ENCODE measurements at places on chromosomes 13 and 19.

DNA sequence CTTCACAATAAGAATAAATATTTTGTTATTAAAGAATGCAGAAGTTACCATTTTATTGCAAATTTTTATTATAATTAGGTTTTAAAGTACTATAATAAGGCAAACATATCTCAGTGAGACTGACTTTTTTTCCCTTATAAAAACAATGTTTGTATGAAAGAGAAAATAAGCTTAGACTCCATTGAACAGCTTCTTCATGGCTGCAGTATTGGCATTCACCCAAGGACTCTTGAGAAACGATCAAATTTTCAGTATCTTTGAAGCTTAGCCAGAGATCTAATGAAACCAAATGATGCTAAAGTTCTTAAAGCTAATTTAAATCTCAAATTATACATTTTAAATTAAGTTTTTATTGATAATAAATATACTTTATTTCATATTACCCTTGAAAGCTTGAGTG lies 128.3 kb downstream of the GGACT start:
- H3K27ac ChIP-seq = no peak overlapping the region
- DNase-seq = no peak
- H3K4me1 ChIP-seq = no peaks in the 10 kb centered on the region
- H3K36me3 ChIP-seq = peaks cover 4% of the 10 kb centered on the region
- no peaks in the 10 kb centered on the region for H3K27me3 ChIP-seq
- no peak overlapping the region for H3K4me3 ChIP-seq

- peak overlapping the region; percentile 92 for H3K27ac ChIP-seq
- no peaks in the 10 kb centered on the region for H3K36me3 ChIP-seq
- peak overlapping the region; percentile 84 for H3K4me3 ChIP-seq
- no peaks in the 10 kb centered on the region for H3K27me3 ChIP-seq
- peaks cover 45% of the 10 kb centered on the region for H3K4me1 ChIP-seq
These were observed 553 bp downstream of the NAPA start for GRCh38 chr19:47514151-47514868.

DNA sequence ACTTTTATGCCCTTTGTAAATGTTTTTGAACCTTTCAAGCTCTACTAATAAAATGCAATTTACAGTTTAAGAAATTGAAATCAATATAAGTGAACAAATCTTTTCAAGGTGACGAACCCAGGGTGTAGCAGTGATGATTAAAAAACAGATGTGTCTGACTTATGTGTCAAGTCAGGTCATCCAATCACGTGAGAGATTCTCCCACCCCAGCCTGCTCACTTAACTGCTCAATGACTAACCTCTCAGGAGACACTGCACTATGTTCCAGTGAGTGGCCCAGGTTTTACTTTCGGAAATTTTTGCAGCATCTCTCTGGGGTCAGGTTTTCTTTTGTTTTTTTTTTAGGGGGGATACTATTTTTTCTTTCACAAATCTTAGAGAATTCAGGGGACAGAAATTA lies 60.7 kb downstream of the ZNF429 start:
- no peak for DNase-seq
- H3K36me3 ChIP-seq = no peaks in the 10 kb centered on the region
- H3K4me1 ChIP-seq = no peaks in the 10 kb centered on the region
- H3K27me3 ChIP-seq = no peaks in the 10 kb centered on the region
- H3K27ac ChIP-seq = no peak overlapping the region

- no peak overlapping the region for H3K27ac ChIP-seq
- no peaks in the 10 kb centered on the region for H3K27me3 ChIP-seq
- no peaks in the 10 kb centered on the region for H3K4me1 ChIP-seq
- no peaks in the 10 kb centered on the region for H3K36me3 ChIP-seq
- no peak overlapping the region for H3K4me3 ChIP-seq
- no peak for DNase-seq
These were observed 2.1 kb downstream of the IFNL2 start for GRCh38 chr19:39270036-39270871.

DNA sequence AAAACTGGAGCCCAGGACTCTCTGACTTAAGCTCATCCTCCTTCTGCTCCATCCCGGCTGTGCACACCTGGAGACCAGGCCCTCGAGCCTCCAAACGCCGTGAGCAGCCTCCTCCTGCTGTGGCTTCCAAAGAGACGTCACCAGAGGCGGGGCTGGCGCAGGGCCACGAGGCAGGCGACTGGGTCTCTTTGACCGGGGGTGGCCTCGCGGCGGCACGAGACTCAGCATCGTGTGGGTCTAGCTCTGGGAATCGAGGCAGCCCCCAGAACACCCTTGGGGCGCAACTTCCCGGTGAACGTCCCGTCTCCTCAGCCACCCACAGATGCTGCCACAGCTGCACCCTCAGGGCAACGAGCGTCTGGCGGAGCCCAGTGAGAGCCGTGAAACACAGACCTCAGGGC lies 22.8 kb downstream of the RASA3 start:
- peak; percentile 62 for DNase-seq
- no peaks in the 10 kb centered on the region for H3K4me1 ChIP-seq
- H3K27me3 ChIP-seq = no peaks in the 10 kb centered on the region
- no peak overlapping the region for H3K4me3 ChIP-seq
- no peak overlapping the region for H3K27ac ChIP-seq

DNA sequence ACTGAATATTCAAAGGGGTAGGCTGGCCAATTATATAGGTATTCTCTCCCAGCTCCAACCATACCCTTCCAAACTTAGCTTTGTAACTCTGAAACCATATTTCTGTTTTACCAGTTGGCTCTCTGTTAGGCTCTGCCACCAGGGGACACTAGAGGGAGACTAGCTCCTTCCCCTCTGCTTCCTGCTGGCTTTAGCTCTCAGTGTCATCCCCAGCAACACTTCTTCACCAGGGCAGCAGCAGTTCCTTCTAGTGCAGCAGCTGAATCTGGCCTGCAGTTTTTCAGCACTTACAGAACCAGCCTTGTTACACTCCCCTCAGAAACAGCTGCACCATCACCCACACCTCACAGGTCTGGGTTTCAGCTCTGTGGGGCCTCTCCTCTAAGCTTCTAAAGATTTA lies 51.0 kb upstream of the DOCK9 start:
- H3K36me3 ChIP-seq = no peaks in the 10 kb centered on the region
- no peaks in the 10 kb centered on the region for H3K4me1 ChIP-seq

- no peaks in the 10 kb centered on the region for H3K27me3 ChIP-seq
- H3K4me3 ChIP-seq = peak overlapping the region; percentile 56
- H3K4me1 ChIP-seq = peaks cover 25% of the 10 kb centered on the region
- H3K36me3 ChIP-seq = peaks cover 9% of the 10 kb centered on the region
- peak overlapping the region; percentile 53 for H3K27ac ChIP-seq
These were observed 676 bp upstream of the POLRMT start for GRCh38 chr19:633786-634639.

DNA sequence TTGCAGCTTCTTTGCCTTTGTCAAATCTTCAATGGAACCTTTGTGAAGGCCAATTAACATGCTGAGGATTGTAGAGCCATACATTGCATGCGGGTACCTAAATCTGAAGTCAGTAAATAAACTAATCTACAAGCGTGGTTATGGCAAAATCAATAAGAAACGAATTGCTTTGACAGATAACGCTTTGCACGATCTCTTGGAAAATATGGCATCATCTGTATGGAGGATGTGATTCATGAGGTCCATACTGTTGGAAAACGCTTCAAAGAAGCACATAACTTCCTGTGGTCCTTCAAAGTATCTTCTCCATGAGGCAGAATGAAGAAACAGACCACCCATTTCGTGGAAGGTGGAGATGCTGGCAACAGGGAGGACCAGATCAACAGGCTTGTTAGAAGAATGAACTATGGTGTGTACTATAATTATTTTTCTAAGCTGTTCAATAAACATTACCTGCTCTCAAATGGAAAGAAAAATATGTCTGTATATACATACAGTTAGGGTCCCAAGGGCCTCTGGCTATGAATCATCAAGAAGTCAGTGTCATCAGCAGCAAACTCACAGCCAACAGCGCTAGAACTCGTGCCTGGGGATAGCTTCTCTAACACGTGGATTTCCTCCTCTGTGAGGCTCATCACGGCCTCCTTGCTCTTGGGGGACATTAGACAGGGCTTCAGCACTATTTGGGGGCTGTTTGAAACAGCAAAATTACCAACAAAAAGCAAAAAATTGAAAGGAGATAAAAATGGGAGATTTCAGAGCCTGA lies 2.9 kb upstream of the CD70 start:
- no peaks in the 10 kb centered on the region for H3K36me3 ChIP-seq
- no peak for DNase-seq
- H3K4me1 ChIP-seq = no peaks in the 10 kb centered on the region
- no peak overlapping the region for H3K27ac ChIP-seq
- H3K4me3 ChIP-seq = no peak overlapping the region

DNA sequence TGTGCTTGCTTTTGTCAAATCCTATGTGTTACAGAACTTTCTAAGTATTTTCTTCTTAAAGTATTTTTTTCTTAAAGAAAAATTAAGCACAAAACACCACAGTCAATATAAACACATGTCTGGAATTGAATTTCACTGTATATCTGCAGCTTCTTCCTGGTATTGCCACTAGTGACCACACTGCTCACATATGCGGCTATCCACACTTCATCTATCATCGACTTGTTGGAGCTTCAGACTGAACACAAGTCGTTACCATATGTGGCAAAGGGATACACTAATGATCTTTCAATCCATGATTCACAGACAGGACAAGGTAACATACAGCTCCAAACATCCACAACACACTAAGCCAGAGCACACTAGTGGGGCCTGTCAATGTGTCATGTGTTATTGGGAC lies 498.4 kb upstream of the ARGLU1 start:
- no peak overlapping the region for H3K4me3 ChIP-seq
- H3K27me3 ChIP-seq = no peaks in the 10 kb centered on the region
- no peak overlapping the region for H3K27ac ChIP-seq

DNA sequence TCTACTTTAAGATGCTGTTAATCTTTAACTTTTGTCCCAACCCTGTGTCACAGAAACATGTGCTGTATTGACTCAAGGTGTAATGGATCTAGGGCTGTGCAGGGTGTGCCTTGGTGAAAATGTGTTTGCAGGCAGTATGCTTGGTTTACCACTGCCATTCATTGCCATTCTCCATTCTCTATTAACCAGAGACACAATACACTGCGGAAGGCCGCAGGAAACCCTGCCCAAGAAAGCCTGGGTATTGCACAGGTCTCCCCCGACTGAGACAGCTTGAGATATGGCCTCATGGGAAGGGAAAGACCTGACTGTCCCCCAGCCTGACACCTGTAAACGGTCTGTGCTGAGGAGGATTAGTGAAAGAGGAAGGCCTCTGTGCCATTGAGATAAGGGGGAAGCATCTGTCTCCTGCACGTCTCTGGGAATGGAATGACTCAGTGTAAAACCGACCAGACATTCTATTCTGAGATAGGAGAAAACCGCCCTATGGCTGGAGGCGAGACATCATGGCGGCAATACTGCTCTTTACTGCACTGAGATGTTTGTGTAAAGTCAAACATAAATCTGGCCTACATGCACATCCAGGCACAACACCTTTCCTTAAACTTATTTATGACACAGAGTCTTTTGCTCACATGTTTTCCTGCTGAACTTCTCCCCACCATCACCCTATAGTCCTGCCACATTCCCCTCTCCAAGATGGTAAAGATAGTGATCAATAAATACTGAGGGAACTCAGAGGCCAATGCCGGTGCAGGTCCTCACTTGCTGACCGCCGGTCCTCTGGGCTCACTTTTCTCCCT lies 13.1 kb upstream of the ZNF888 start:
- no peaks in the 10 kb centered on the region for H3K4me1 ChIP-seq
- H3K36me3 ChIP-seq = peaks cover 5% of the 10 kb centered on the region
- no peak for DNase-seq
- no peak overlapping the region for H3K27ac ChIP-seq
- H3K27me3 ChIP-seq = no peaks in the 10 kb centered on the region
- no peak overlapping the region for H3K4me3 ChIP-seq

DNA sequence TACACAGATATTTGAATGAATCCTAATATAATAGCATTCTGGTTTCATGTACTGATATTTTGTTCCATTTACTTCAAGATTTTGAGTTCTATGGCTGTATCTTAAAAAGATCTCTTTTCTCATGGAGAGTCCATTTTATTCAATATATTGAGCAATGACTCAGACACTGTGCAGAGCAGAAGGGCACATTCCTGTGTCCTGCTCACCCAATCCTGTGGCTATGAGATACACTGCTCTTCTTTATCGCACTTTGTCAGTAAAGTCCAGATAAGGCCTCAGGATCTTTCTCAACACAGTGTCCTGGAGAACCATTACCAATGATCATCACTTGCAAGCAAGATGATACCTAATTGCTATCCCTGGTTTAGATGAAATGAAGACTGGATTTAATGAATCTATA lies 155.0 kb downstream of the CYSLTR2 start:
- no peaks in the 10 kb centered on the region for H3K27me3 ChIP-seq
- no peak overlapping the region for H3K4me3 ChIP-seq
- no peak for DNase-seq
- H3K27ac ChIP-seq = no peak overlapping the region
- no peaks in the 10 kb centered on the region for H3K36me3 ChIP-seq

- no peaks in the 10 kb centered on the region for H3K27me3 ChIP-seq
- peaks cover 23% of the 10 kb centered on the region for H3K4me1 ChIP-seq
- peak; percentile 60 for DNase-seq
These were observed 42.9 kb downstream of the C13orf46 start for GRCh38 chr13:113930671-113931637.

DNA sequence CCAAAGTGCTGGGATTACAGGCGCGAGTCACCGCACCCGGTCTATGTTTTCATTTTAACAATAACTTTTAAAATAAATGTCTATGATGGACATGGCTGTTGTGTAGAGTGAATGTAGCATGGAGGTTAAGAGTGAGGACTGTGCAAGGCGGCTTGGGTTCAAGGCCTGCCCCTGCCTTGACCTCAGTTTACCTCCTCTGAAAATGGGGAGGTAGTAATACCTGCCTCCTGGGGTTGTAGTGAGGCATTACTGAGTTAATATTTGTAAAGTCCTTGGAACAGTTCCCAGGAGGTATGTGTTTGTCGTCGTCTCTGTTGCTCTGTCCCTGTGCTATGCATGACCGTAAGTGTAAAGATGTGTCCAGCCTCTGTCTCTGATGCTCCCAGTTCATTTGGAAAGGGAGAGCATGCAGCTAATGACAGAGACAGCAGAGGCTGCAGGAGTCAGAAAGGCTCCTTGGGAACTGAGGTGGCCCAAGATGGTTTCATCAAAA lies 9.4 kb downstream of the GARRE1 start:
- H3K27ac ChIP-seq = peak overlapping the region; percentile 73
- no peak overlapping the region for H3K4me3 ChIP-seq
- no peak for DNase-seq
- no peaks in the 10 kb centered on the region for H3K27me3 ChIP-seq
- no peaks in the 10 kb centered on the region for H3K36me3 ChIP-seq

DNA sequence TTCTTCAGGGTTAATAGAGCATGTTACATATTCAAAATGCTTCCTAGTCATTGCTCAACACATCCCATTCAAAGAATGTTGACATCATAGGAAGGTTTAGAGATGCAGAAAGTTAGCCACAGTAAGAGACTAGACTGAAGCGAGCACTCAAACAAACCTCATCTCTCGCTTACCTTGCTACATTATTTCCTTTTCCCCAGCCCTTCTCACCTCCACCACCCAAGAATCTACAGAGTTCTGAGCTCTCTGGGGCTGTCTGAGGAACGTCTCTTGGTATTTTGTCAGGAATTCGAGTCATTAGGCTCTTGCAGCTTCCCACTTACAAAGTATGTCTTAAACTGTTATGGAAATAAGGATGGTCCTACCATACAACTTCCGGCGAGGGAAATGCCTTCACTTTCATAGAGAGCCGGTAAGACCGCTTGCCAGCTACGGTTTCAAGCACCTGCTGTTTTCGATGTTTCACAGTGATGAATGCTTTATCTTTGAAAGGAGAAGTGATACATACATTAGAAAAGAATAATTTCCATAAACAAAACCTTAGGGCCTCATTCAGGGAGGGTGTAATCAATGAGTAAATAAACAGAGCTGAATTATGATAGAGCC lies 65.1 kb downstream of the FLT1 start:
- no peaks in the 10 kb centered on the region for H3K27me3 ChIP-seq
- no peak overlapping the region for H3K27ac ChIP-seq
- no peaks in the 10 kb centered on the region for H3K36me3 ChIP-seq

- H3K27me3 ChIP-seq = no peaks in the 10 kb centered on the region
- DNase-seq = no peak
These were observed 397.5 kb downstream of the COG6 start for GRCh38 chr13:40052954-40053353.

Measured in ascending aorta (tissue), 2 donors.